Smooth muscle cell of bladder (primary cell): ENCODE measurements at places on chromosomes 2 and 18. TPM values are rescaled to one million over a fixed set of nuclear protein-coding genes. Genes with fewer than 3 reads are reported as not detected.

Gene MYOM1
- 1.3 and 2.5 TPM in 2 replicates for total RNA-seq

Gene SPP2
- not detected in 2 replicates for total RNA-seq

Gene COL6A3
- 2,030 and 2,143 TPM in 2 replicates for total RNA-seq

Gene CCDC121
- total RNA-seq = 1.3 TPM in 2 replicates

Gene GKN1
- total RNA-seq = not detected in 2 replicates

Gene NTSR2
- total RNA-seq = under 0.01 TPM in 1 of 2 replicates, not detected in the other

Gene PTH2R
- under 0.01 TPM in 1 of 2 replicates, not detected in the other for total RNA-seq

Gene C2orf66
- total RNA-seq = not detected in 2 replicates

Gene RESP18
- not detected in 2 replicates for total RNA-seq

Gene MAL
- total RNA-seq = not detected in 2 replicates

Gene LOXHD1
- total RNA-seq = under 0.01 TPM in 1 of 2 replicates, not detected in the other

Gene CHRND
- total RNA-seq = not detected in 2 replicates

Gene DNAJC5G
- not detected in 2 replicates for total RNA-seq

Gene MLPH
- total RNA-seq = 12.2 and 12.8 TPM in 2 replicates

Gene STK11IP
- 11.4 and 17.0 TPM in 2 replicates for total RNA-seq
